GM12878 (cell line): ENCODE measurements at places on chromosomes 16 and 17.

GRCh38 chr17:32798938-32799337 lies 78.0 kb downstream of the MYO1D start:
- DNase-seq: no peak

GRCh38 chr17:40306395-40306794 lies 2.6 kb upstream of the RARA start:
- DNase-seq: no peak

DNA sequence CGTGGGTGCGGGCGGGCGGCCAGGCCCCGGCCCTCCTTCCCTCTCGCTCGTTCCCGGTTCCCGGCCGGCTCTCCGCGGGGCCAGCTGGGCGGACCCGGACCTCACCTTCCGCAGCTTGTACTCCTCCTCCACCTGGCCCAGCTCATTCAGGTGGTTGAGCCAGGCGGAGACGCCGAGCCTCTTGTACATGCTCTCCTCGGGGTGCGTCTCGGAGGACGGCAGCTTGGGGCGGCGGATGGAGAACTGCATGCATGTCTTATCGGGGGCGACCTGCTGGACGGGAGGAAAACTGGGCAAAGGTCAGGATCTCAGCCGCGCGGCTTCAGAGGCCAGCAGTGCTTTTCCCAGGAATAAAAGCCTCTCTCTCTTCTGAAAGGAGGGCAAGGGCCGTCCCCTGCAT lies 85.4 kb downstream of the TBC1D16 start:
- no peak for DNase-seq

- DNase-seq: no peak
Measured at GRCh38 chr17:44221862-44222111, 2.3 kb upstream of the UBTF start.

- DNase-seq: peak; percentile 52
Measured at GRCh38 chr16:4515611-4516233, 22.9 kb downstream of the CDIP1 start.

- no peak for DNase-seq
Measured at GRCh38 chr16:920051-920681, 50.6 kb downstream of the LMF1 start.

DNA sequence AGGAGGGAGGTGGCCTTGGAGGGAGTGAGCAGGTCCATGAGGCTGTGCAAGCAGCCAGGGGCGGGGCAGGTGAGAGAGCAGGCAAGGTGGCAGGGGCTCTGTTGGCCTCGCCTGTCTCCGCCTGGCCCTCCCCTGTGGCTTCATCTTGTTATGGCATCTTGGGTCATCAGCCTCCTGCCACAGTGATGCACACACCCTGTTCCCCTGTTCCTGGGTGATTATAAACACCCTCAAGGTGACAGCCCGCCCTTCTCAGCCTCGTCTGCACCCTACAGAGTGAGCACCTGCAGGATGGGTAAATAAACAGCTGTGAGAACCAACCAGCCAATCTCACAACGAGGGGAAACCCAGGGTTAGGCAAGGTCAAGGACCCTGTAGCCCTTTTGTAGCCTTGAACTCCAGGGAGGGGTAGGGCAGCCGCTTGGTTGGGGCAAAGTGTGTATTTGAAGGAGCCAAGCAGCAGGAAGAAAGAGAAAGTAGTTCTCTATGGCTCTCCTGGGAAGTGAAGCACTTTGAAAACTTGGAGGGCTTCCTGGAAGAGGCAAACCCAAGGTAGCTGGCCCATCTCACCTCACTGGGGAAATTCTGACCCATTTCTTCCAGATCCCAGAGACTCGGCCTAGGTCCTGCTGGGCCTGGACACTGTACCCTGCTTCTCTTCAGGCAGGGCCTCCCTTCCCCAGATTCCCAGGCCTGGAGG lies 60.6 kb downstream of the NT5M start:
- no peak for DNase-seq

DNA sequence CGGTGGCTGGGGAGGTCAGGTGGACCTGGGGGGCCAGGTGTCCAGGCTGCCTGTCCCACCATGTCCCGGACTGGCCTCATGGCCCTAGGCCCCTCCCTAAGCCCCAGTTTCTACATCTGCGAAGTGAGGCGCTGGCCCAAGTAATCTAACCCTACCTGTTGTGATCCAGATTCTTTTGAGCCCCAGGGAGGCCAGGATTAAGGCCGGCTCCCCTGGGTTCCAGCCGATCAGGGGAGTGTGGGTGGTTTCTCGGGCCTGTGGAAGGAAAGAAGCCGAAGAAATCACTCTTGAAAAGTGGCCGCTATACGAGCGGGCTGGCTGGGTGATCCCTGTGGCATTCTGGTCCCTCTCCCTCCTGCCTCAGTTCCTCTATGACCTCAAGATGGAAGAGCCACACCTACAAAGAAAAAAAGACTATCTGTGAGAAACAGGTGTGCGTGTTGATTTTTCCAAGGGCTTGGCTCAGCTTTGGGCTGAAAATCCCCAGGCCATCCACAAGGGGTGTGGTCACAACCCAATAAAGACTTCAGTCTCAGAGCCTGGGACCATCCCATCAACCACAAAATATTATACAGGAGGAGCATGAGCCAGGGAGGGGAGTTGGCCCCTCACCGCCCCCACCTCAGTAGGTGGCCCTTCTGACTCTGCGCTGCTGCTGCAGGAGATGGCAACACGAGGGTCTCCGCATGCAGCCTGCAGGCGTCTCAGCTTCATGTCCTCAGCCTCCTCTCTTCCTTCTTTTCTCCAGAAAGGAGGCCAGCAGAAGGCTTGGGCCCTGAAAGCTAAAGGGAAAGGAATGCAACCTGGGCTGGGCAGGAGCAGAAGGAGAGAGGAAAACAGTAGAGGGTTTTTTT lies 20.3 kb downstream of the GPR142 start:
- no peak for DNase-seq

- no peak for DNase-seq
Measured at GRCh38 chr16:52141871-52142270, 405.1 kb downstream of the TOX3 start.

- no peak for DNase-seq
Measured at GRCh38 chr16:82995924-82996441, 369.2 kb downstream of the CDH13 start.
